Activated CD8-positive, alpha-beta T cell treated with anti-CD3 and anti-CD28 coated beads for 36 hours (primary cell): ENCODE measurements at places on chromosomes 7 and 10. TPM values are rescaled to one million over a fixed set of nuclear protein-coding genes. Genes with fewer than 3 reads are reported as not detected.
A peak's percentile ranks its signal among the peaks of the same experiment; 100 is the strongest.

GRCh38 chr10:72461085-72461484, 106.4 kb upstream of the DNAJB12 start:
- no peak for DNase-seq

- no peak for DNase-seq
These were observed 179.5 kb downstream of the DNAJB6 start for GRCh38 chr7:157516311-157516710.

DNA sequence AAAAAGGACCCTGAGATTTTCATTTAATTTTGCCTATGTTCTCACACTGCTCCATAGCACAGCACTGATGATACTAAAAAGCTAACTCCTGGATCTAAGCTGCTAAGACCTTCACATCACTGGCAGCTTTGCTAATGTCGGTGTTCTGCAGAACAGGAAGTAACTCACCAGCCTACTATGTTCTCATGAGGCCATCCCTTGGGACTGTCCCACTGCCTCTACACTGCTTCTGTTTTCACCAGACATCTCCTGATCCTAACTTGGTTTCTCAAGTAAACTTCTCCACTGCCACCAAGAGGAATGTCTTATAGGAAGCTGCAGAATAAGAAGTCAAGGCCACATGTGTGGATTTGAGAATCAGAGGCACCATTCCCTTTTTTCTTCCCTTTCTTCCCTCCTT, 15.1 kb downstream of the HTR7 start:
- DNase-seq: no peak

DNA sequence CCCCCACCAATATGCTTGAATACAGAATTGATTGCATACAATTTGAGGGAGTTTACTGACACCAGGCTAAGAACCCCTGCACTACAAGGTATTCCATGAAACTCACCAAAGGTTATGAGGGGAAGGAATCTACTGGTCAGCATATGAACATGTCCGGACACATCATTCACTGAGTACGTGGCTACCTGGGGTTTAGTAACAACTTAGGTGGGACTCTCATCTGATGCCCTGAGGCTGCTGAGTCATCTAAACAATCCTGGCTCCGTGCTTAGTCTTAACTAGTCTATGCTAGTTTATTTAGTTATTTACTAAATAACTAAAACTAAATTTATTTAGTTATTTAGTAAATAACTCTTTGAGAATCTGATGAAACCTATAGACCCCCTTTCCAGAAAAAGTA, 11.3 kb downstream of the PI4K2A start:
- DNase-seq: no peak

DNA sequence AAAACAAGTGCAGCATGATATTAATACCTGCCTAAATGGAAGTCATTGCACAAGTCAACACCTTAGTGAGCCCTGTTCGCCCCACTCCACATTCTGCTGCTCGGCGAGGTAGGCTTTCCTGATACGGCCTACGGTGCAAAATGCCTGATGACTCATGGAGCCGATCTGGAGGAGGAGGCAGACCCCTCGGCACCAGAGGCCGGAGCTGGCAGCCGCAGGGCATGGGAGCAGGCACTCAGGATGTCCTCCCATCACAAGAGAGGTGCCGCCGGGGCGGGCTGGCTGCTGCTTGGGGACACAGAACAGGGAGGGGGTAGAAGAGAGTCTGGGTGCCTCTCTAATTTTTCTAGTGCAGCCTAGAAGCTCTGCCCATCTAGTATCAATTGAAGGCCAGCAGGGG, 418.5 kb upstream of the MGMT start:
- no peak for DNase-seq

DNA sequence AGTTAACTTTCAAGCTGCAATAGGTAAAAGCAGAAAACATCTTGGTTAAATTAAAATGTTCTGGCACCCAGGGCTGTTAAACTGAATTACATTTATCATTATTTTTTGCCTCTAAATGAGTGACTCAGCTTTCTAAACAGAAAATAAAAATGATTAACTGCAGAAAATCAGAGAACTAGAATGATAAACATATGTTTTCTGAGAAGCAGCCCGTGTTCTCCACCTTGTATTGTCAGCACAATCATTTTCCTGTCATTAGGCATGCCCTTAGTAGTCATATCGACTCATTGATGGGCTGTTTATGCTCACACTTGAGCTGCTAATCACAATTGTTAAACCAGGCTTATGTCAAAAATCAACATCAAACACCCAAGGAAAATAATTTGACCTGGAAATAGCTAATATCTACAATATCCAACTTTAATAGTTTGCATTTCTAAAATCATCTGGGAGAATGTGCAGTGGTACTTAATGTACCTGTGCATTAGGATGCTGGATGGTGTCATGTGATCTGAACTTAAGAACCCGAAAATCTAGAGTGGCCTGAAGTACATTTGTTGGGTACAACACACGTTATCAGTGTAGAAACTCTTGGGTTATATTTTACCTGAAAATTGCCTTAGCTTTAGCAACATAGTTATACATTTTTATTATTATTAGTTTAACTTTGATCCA, 2.3 kb downstream of the MDFIC start:
- no peak for DNase-seq

DNA sequence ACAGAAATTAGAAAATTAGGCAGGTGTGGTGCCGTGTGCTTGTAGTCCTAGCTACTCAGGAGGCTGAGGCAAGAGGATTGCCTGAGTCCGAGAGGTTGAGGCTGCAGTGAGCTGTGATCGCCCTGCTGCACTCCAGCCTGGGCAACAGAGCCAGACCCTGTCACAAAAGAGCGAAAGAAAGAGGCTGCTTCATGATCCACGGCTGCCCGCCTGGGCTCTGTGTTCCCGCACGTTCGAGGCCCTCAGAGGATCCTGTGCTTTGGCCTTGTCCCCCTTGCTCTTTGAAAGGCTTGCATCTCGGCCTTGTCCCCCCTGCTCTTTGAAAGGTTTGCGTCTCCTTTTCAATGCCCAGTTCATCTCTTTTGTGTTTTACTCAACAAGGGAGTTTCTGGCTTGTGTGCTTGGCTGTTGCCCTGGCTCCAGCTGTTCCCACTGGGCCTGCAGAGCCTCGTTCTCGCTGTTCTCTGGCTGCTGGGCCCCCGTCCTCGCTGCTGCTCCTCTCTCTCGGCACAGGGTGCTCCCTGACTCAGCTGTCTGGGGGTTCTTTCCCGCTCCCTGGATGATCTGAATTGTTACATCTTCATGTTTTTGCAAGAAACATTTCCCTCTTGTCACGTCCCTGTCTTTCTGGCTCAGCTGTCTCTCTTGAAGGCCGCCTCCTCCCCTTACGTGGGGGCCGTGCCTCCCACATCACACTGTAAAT, 45.1 kb upstream of the INPP5A start:
- no peak for DNase-seq

The ARHGAP12 gene
- total RNA-seq: 4.3 TPM

DNA sequence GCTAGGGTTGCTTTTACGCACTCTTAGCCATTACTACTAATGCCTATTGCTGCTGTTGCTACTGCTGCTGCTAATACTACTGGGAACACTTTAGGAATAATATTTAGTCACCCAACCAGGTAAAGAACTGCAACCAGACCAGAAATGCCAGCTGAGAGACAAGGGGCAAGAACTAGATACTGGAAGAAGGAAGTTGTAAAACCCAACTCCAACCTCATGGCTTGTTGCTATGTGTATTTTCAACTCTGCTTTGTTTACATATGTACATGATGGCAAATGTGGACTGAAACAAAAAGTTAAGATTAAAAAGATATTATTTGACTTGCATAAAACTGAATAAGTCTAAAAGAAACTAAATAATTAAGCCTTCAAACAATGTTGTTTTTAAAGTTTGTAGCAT, 177.7 kb downstream of the GNAT3 start:
- no peak for DNase-seq

The PRLHR gene
- not detected for total RNA-seq

DNA sequence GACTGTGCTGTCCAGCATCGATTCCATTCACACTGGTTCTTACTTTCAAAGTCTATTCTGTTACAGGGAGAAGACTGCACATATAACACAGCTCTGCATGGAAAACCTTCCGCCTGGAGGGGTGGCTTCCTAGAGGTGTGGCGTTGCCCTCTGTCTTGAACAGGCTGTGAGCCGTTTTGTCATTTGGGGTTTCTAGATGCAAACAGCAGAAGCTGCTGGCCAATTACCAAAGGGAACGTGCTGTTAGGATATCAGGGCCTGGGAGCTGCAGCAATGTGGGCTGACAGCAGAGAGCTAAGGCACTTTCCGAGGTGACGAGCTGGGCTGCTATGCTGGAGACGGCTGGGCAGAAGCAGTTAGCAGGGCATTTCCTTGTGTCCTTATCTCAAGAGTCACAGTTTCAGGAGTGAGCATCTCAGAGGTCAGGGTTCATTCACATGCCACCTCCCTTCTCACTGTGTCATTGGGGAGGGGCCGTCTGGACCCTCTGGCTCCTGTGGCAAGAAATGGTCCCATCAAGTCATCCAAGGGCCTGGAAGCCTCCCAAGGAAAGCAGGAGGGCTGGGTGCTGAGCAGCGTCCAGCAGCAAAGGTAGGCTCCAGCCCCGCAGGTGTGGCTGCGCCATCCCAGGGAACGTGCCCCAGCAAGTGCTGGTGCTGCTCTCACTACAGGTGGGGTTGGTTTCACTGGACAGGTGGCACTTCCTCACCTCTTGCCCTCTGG, 106.5 kb downstream of the WDR37 start:
- no peak for DNase-seq

The AQP1 gene
- 0.27 TPM for total RNA-seq

- no peak for DNase-seq
These were observed 290.6 kb upstream of the PHYHIPL start for GRCh38 chr10:58885686-58886345.

- DNase-seq: no peak
These were observed 251.1 kb upstream of the MEOX2 start for GRCh38 chr7:15937571-15937970.

DNA sequence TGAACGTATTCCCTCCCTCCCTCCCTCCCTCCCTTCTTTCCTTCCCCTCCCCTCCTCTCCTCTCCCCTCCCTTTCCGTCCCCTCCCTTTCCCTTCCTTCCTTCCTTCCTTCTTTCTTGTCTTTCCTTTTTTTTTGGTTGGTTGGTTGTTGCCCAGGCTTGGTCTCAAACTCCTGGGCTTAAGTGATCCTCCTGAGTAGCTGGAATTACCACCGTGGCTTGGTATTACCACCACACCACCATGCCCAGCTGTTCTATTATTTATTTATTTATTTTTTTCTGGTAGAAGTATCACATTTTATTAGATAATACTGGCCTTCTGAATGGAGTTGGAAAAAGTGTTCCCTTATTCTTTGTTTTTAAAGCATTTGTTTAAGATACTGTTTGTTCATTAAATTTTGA, 95.9 kb downstream of the PHF14 start:
- no peak for DNase-seq

GRCh38 chr7:106056513-106057203, 55.5 kb downstream of the SYPL1 start:
- DNase-seq: peak; percentile 83

The PLOD3 gene
- total RNA-seq: 24.4 TPM

The KCNK18 gene
- total RNA-seq: not detected

GRCh38 chr7:78220754-78221153, 422.2 kb downstream of the PHTF2 start:
- no peak for DNase-seq

The GIMAP6 gene
- total RNA-seq: 21.2 TPM

DNA sequence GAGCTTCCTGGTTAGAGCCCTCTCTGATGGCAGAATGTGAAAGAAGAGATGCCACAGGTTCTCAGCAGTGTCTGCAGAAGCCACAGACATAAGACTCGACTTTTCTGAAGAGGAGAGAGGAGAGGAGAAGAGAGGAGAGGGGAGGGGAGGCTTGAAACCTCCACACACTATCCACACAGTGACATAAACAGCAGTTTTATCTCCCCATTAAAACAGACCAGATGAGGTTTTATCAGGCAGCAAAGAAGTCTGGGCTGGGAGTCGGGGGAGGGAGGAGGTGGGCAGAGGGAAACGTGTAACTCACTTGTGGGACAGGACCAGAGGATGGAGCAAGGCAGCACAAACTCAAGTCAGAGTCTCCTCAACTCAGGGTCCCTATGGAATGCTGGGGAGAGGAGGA, 76.5 kb downstream of the XPNPEP1 start:
- no peak for DNase-seq

- DNase-seq: no peak
These were observed 479.1 kb upstream of the ZMIZ1 start for GRCh38 chr10:78589687-78590086.

GRCh38 chr7:140672382-140673062, at the start of gene ADCK2:
Gene ADCK2 (plus strand): TSS chr7:140672945. CDS start chr7:140673331, 386 bp downstream.
- peak; percentile 68 for DNase-seq

The RBP4 gene
- not detected for total RNA-seq

The ADAM12 gene
- total RNA-seq: 1.3 TPM

GRCh38 chr10:107028236-107028635, 136.3 kb downstream of the SORCS1 start:
- no peak for DNase-seq

DNA sequence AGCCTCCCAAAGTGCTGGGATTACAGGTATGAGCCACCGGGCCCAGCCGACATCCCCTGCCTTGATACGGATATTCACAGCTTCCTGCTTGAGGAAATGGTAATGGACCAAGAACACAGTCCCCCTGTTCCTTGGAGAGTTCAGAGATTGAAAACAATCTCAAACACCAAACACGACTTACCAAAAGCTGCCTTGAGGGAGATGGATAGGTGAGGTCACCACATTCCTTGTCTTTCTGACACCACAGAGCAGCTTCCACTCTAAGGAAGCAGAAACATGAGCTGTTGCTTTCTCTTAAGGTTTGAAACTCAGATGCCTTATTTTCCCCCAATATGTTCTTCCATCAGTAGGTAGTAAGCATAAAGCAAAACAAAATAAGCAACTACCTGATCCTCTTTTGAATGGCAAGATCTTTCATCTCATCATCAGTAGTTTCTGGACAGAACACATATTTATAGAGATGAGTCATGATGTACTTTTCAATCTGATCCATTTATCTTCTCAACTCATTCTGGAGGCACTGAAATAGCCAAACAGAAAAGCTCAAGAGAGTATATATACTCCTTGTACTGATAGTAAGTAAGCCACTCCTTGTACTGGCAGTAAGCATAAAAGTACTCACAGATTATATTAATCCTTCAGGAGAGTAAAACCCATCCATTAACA, 199.1 kb upstream of the KCTD7 start:
- no peak for DNase-seq

DNA sequence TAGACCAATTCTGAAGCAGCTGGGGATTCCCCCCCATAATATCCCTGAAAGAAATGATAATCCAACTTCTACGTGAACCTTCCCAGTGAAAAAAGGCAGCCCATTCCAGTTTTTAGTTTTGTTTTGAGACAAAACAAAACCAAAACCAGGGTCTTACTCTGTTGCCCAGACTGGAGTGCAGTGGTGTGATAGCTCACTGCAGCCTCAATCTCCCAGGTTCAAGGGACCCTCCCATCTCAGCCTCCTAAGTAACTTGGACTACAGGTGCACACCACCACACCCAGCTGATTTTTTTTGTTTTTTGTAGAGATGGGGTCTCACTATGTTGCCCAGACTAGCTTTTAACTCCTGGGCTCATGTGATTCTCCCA, 12.5 kb upstream of the ARPC1A start:
- DNase-seq: no peak

DNA sequence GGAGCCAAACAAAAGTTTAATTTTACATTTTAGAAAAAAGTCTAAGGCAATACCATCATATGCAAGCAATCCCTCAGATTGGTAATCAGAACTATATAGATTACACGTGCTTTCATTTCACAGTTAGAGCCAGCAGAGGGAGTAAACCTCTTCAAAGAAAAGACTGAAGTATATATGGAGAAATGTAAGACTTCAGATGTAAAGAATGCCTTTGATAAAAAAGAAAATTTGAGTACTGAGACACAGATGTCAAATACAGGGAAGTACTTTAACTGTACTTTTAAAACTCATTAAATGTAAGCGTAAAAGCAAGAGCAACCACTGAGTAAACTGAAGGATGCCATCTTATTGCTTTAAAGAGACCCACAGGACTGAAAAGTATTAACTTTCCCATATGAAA, 101.4 kb upstream of the FAM133B start:
- DNase-seq: peak; percentile 40
